ENCODE measurements at places on chromosomes 4 and X. TPM values are rescaled to one million over a fixed set of nuclear protein-coding genes. Genes with fewer than 3 reads are reported as not detected.

DNA sequence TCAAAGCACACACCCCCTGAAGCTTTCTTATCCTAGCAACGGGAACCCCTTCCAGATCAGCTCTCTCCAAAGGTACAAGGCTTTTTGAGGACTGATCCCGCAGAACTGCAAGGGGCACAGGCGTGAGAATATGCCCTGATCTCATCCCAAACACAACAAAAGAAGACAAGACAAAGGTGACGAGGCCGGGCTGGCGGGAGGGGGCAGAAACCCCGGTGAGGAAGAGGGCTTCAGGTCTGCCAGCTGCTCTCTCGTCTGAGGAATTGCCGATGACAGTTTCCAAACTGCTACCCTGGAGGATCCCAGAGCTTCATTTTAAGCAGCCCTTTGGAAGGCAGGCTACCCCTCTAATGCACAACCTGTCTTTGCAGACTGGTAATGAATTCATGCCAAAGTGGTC, 3.4 kb downstream of the HCFC1 start:
- no peak for DNase-seq

- peak; percentile 32 for DNase-seq
Measured at GRCh38 chrX:19332983-19333382, 10.7 kb upstream of the PDHA1 start.

The FAM9C gene
- 2.8 TPM for total RNA-seq

The FAM184B gene
- total RNA-seq = 0.19 TPM

The ADRA2C gene
- total RNA-seq = 9.3 TPM
